ENCODE measurements at places on chromosomes 2 and 18.

DNA sequence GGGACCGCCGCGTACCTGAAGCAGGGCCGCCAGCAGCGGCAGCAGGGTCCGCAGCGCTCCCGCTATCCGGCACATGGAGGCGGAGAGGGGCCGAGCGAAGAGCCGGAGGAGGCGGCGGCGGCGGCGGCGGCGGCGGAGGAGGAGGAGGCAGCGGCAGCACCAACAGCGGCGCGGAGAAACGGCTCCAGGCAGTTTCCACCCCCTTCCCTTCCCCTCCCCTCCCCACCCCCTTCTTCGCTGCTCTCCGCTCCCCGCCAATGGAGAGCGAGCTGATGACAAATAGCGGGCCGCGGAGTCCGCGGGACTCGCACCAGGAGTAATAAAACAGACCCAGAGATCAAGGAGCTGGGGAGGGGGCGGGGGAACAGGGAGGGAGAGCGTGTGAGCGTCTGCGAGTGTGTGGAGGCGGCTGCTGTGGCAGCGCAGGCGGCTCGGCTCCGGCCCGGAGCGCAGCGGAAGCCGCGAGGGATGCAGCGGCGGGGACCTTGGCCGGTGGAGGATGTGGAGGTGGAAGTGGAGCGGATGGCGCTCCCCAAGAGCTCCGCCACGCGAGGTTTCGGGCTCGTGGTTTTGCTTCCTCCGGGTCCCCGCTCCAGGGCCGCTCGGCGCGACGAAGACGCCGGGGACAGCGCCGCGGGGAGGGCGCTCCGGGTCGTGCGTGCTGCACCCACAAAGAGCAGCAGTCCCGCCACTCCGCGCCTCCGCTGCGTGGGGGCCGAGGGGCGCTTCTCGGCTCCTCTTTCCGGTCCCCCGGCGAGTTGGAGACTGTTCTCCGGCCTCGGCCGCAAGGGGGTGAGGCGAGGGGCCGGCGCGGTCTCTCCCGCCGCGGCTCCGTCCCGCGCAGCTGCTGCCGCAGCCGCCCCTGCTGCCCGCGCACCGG lies at the start of gene CDH2:
TSS of gene CDH2 (minus strand) at position 183 of the 880 bp plus-strand sequence. CDS start at position 75, 108 bp downstream.
- DNase-seq: peak; percentile 50

DNA sequence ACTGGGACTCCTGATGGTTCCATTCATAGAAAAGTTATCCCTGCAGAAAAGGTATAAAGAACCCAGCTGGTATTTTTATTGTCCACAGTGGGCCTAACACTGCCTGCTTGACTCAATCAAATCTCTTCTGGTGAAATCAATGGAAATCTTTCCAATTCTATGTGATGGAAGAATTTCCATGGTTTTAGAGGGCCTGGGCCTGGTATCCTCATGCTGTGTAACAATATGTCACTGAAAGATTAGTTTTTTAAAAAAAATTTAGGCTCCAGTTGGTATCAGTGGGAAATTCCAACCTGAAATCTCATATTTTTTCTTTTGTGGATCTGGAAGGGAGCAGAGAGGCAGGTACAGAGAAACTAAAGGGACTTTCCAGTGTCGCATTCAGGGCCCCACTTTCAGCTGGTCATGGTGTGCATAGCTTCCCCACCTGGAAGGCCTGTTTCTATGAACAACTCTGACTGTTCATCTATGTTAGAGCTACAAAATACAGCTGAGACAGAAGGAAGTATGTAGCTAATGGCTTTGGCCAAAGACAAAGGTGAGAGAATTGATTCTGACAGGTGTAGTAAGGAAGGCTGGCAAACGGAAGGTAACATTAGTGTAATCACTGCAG lies 20.9 kb downstream of the NEB start:
- DNase-seq: no peak

GRCh38 chr2:113818382-113818951 lies 62.0 kb upstream of the SLC35F5 start:
- DNase-seq: no peak

GRCh38 chr2:31556940-31557339 lies 23.8 kb downstream of the SRD5A2 start:
- no peak for DNase-seq

- DNase-seq: no peak
Measured at GRCh38 chr2:20223407-20224163, 1.3 kb downstream of the SDC1 start.

GRCh38 chr2:205047273-205047839 lies 502.1 kb downstream of the PARD3B start:
- DNase-seq: no peak

DNA sequence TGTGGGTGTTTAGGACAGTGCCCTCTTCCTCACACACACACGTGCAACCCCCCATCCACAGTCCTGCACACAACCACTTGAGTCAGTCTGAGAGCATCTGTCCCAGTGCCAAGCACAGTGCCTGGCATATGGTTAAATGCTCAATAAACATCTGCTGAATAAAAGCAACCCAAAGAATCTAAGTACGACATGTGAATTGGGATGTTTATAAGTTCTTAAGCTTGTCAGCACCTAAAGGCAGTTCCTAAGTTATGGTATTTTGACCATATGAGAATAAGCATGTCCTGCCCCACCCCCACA lies 37.8 kb downstream of the CAPN13 start:
- no peak for DNase-seq

- no peak for DNase-seq
Measured at GRCh38 chr2:29733965-29734364, 187.4 kb downstream of the ALK start.

DNA sequence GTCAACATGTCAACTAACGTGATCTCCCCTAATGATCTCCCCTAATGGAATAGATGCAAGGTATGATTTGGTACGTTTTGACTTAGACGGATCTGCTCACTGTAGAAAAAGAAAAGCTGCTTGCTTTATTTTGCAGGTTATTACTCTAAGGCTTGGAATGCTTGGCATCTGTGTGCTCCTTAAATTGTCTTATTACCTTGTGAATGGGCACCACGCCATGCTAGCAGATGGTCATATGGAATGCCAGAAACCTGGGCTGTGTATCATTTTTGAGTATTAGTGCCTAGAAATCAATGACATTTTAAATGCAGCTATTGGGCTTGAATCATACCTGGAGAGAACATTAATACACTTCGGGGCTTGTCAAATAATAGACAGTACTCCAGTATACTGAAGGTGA lies 16.5 kb upstream of the FIGN start:
- no peak for DNase-seq

Measured in NCI-H2081 treated with DMSO at 0.1 percent for 48 hours (cell line).